ENCODE measurements at places on chromosomes 3 and 15.

GRCh38 chr3:133361011-133361410 lies 38.8 kb upstream of the BFSP2 start:
- DNase-seq, result no peak

GRCh38 chr15:97087006-97087741 lies 756.7 kb downstream of the NR2F2 start:
- DNase-seq, result no peak

DNA sequence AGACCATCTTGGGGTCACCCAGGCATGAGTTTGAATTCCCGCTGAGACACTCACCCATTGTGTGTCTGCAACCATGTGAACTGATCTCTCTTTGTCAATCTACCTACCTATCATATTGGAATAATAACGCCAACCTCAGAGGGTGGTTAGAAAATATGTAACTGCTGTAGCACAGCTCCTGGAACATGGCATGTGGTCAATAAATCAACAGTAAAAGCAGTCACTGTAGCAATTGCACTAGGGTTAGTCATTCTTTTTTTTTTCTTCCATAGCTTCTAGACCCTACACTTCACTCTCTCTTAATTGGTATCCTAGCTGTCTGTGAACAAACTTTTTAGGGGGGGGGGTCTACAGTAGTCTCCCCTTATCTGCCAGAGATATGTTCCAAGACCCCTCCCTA lies 64.2 kb upstream of the SLCO2A1 start:
- no peak for DNase-seq

GRCh38 chr3:195441476-195441991 lies 1.3 kb downstream of the ACAP2 start:
- DNase-seq, result no peak

GRCh38 chr3:136818191-136818768 lies 646 bp upstream of the SLC35G2 start:
- DNase-seq, result peak; percentile 72

- DNase-seq, result no peak
These were observed 326.6 kb upstream of the TPM1 start for GRCh38 chr15:62715946-62716345.

- no peak for DNase-seq
These were observed 225.2 kb upstream of the SETMAR start for GRCh38 chr3:4077950-4078349.

DNA sequence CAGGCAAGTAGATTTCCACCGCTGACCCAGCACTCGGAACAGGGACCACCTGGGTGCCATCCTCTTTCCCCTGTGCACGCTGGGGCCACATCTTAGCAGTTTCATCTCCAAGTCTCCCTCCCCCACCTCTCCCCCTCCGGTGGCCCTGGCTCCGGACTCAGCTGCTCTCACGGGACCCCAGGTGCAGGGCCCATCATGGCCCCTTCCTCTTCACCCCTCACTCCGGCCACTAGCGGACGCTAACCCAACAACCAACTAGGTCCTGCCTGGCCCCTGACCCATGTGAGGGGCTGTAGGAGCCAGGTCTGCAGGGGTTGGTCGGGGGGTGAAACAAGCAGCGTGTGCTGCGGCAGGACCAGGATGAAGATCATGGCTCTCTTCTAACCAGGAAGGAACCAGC lies 31.3 kb upstream of the IQSEC1 start:
- DNase-seq, result no peak
